ENCODE measurements at places on chromosomes 3 and 15.

DNA sequence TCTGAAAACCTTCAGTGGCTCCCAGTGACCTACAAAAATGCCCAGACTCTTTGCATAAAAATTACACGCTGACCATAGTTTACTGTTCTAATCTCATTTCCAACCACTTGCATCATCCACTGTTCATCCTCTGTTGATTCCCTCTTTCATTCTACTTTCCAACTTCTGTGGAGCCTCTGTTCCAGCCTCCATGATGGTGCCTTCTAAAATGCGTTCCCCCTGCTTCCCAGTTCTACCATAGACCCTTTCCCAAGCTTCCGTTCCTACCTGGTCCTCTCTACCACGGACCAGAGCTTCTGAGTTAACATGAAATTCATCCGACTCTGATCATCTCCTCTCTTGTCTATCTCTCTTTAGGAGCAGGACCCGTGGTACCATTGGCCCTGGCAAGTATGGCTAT is 127.0 kb downstream of the THSD4 start:
- DNase-seq, result no peak

GRCh38 chr3:100047455-100048141 is 66.7 kb downstream of the FILIP1L start:
- DNase-seq, result peak; percentile 68

DNA sequence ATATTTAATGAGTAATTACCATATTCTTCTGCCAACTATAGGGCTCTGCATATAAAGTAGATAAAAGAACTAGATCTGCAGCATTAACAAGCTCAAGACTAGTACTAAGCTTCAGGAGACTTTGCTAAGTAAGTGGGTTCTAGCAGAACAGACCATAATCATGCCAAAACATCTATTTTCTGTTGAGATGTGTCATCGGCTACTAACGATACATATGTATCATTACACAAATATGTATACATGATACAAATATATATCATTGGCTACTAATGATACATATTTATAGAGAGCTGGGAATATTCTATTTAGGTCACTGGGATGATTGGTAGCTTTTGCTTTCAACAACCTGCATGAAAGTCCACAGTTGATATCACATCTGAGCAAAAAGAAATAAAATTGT is 185.8 kb upstream of the DCBLD2 start:
- DNase-seq, result no peak

DNA sequence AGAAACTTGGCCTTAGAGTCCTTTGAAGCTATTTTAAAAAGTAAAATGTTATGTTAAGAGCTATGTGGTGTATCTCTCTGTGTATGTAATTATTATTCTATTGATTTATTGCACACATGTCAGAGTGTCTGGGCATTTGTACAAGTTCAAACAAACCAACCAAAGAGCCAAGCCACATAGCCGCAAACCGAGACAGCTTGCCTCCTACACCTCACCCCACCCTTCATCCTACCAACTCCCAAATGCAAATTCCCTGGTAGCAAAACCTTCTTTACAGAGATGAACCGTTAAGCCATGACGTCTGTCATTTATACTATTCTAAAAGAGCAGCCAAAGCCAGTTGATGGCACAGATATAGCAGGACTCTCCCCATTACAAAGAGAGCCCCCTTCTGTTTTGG is 332.3 kb downstream of the ERC2 start:
- DNase-seq, result no peak

DNA sequence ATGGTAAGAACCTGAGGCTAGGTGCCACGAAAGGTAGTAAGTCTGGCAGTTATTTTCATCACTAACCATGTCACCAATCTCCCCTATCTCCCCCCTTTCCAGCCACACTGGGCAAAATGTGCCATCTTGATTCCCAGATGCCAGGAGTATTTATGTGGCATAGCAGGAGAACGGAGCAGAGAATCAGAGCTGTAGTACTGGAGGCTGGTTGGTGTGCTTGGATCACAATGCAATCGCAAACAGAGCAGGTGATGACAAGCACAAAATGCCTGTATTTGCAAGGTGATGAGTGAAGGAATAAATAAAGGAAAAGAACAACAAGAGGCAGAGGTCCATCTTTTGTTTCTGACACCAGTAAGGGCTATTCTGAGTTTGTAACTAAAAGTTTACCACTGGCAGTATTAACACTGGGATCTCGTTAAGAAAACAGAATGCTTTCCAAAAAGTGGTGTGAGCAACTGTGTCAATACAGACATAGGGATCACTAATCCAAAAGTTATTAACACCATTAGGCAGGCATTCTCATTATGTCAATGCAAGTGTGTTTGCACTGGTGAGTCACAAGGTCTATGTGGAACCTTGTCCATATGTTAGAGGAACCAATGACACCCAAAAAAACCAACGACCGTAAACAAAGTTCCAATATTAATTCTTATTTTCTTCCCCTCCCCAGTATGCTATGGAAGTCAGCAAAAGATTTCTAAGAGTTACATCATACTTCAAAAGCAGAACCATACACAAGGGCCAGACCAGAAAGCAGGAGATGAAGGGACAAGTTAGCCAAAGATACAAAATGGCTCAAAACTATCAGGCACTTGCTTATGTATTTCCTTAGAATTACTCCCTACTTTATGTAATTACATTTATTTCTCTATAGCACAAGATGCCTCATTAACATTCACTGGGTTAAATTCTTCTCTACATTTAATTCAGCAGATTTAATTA is 556.6 kb downstream of the FOXP1 start:
- DNase-seq, result no peak

GRCh38 chr3:36362216-36362615 is 18.1 kb upstream of the STAC start:
- no peak for DNase-seq

- no peak for DNase-seq
Observed at GRCh38 chr15:28881170-28881569, 4.6 kb upstream of the APBA2 start.

GRCh38 chr3:55584716-55585368 is 97.7 kb upstream of the WNT5A start:
- no peak for DNase-seq

DNA sequence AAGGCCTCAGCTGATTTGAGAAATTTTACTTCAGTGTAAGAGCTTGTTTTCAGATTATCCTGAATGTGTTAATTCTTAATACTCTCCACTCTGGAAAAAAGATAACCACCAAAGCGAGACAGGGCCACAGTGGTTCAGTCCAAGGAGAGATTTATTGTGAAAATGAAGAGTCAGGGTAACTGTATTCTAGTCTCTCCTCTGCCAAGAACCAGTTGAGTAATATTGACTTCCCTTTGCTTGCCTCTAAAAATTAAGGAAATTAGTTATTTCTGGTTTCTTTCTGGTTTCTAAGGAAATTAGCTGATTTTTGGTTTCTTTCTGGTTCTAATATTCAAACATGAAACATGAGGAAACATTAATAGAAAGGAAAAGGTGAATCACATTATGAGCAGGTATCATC is 34.9 kb downstream of the PPP1R2 start:
- DNase-seq, result no peak

GRCh38 chr15:34795267-34796081 is at the start of gene ACTC1:
Gene ACTC1, minus strand, starts transcription at chr15:34795549. Its CDS starts 741 bp downstream, at chr15:34794808.
- DNase-seq, result no peak

DNA sequence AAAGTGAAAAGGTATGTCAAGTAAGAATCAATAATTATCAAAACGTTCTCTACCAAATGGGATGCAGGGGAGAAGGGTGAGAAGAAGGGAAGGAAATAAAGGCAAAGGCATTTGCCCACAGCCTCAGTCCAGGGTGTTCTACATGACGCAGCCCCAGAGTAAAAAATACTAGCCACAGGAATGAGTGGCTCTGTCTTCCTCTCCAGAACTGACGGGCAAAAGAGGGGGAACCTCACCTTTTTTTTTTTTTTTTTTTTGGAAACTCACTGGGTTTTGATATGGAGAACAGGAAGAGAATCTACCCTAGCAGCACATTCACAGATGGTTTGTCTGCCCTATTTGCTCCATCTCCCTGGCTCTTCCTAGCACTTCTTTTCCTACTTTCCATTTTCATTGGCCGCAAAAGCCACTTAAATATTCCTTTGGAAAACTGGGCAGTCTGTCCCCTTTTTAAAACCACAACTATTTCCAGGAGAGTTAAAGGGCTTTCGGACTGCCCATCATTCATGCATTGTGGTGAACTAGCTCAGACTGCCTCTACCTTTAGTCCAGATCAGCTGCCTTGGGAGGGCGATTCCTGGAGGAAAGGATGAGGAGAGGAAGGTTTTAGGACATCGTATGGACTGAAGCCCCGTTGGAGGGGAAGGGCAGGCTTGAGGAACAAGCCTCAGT is 28.2 kb downstream of the B3GNT5 start:
- DNase-seq, result no peak

GRCh38 chr15:66761726-66762595 is 59.9 kb downstream of the SMAD6 start:
- DNase-seq, result no peak

DNA sequence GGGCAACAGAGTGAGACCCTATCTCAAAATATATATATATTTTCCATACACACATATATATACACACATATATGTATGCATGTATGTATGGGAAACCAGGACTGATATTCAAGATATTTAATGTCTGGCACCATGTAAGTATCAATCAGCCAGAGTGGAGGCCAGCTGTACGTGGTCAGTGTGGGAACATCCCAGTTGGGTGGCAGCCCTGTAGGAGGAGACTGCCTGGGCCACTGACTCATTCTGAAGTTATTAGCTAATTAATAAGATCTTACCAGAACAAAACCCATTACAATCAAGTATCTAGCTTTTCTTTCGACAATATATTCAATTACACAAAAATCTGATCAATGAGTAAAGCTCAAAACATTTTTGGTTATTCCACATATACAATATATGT is 85.1 kb upstream of the OCA2 start:
- no peak for DNase-seq

GRCh38 chr15:44385344-44385942 is 42.0 kb upstream of the CTDSPL2 start:
- DNase-seq, result no peak
